ENCODE measurements at places on chromosomes 16 and 17.

DNA sequence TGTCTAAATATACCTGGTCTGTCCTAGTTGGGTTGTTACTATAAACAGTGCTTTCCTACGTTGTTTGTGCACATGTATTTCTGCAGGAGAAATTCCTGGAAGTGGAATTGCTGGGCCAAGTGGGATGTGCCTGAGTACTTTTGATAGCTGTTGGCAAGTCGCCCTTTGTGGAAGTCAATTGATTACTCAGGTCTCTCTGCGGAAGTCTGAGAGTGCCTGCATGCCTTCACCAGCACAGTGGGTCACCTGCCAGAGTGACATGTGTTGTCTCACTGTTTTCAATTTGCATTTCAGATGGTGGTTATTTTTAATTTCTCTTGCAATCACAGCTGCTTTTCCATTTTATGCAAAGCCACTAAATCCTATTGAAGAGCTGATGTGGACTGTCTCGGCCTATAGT, 2.3 kb upstream of the MVD start:
- no peak for DNase-seq

DNA sequence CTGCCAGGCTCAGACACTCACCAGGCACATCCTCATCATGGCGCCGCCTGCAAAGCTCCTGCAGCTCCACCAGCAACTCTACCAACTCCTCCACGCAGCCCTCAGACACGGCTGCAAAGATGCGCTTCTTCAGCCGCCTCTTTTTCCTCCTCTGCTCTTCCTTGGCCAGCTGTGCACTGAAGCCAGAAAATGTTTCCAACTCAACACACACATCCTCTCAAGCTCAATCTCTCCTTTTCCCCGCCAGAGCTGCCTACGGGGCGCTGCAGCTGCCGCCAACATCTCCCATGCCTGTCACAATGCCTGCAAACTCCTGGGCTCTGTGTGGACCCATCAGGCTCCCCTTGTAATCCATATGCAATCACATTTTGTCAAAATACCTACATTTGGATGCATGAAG, 14.2 kb downstream of the TRPV3 start:
- no peak for DNase-seq

GRCh38 chr16:66961914-66962313, 848 bp downstream of the CES3 start:
- DNase-seq = no peak

- no peak for DNase-seq
Observed at GRCh38 chr16:1631931-1632637, 19.9 kb downstream of the CRAMP1 start.

DNA sequence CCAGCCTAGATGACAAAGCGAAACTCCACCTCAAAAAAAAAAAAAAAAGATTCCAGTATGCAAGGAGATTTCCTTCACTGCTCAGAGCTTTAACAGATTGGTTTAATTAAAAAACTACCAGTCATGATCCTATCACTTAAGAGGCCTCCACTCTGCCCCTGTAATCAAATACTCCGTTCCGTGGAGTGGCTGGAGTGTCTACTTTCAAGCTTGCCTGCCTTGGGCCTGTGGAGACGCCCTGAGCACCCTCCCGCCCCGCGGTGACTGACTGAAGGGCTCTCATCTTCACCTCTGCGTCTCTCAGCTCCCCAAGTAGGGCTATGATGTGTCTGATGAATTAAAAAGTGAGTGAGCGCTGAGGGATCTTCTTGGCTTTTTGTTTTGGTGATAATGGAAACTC, 25.3 kb upstream of the TRPV3 start:
- no peak for DNase-seq

DNA sequence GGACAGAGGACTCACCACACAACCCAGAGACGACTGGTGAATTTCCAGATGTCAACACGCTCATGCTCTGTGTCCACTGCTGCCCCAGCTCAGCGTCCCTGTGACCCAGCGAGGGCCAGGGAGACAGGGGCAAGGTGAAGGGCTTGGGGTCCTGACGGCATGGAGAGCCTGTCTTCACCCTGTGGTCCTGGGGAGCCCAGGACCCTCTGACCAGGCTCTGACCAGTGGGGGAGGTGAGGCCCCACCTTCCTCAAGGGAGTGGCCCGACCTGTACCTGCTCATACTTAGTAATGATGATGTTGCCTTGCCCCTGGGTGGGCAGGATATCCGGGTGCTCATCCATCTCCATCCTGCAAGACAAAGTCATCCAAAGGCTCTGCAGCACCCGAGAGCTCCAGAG, 39.8 kb downstream of the TNFRSF13B start:
- no peak for DNase-seq

DNA sequence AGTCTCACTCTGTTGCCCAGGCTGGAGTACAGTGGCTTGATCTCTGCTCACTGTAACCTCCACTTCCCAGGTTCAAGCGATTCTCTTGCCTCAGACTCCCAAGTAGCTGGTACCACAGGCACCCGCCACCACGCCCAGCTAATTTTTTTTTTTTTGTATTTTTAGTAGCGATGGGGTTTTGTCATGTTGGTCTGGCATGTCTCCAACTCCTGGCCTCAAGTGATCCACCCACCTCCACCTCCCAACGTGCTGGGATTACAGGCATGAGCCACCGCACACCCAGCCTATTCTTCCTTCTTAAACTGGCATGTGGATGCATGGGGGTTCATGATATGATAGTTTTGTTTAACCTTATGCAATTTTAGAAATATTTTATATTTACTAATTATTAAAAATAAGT, 39.4 kb upstream of the VWA3A start:
- no peak for DNase-seq

GRCh38 chr17:37691807-37692206, 48.6 kb upstream of the DDX52 start:
- DNase-seq = no peak

GRCh38 chr16:83002351-83003334, 375.9 kb downstream of the CDH13 start:
- no peak for DNase-seq

DNA sequence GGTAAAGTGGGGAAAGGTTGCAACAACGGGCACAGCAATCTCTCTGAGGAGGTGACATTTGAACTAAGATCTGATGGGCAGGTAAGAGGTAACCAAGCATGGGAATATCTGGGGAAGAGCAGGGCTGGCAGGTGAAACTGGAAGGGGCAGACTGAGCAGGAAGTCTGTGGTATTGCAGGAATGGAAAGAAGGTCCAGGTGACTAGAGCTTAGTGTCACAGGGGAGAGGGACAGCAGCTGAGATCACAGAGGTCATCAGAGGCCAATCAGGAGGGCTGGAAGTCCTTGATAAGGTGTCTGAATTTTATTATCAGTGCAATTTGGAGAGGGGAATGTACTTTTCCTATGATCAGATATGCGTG, 73.3 kb upstream of the DHX40 start:
- DNase-seq = no peak

- no peak for DNase-seq
Observed at GRCh38 chr17:15287538-15288267, 22.6 kb upstream of the PMP22 start.

- DNase-seq = no peak
Observed at GRCh38 chr16:75105306-75106061, 11.1 kb downstream of the LDHD start.

DNA sequence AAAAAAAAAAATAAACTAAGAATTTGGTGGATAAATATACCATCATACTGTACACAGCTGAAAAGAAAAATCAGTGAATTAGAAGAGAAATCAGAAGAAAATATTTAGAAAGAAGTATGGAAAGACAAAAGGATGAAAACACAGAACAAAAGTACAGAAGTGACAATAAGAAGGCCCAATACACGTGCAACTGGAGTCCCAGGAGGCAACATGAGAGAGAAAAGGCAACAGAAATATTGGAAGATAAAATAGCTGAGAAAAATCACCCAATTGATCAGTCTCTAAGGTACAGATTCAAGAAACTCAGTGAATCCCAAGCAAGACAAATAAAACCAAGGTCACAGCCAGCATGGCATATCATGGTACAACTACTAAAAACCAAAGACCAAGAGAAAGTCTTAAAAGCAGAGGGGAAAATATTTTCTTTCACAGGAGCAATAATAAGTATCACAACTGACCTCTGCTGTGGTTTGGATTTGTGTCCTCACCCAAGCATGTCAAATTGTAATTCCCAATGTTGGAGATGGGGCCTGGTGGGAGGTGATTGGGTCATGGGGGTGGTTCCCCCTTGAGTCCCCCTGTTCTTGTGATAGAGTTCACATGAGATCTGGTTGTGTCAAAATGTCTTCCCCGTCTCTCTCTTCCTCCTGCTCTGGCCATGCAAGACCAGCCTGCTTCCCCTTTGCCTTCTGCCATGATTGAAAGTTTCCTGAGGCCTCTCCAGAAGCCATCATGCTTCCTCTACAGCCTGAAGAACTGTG, 20.2 kb upstream of the ENGASE start:
- no peak for DNase-seq

- DNase-seq = no peak
Observed at GRCh38 chr16:4697848-4698291, 4.5 kb downstream of the NUDT16L1 start.

DNA sequence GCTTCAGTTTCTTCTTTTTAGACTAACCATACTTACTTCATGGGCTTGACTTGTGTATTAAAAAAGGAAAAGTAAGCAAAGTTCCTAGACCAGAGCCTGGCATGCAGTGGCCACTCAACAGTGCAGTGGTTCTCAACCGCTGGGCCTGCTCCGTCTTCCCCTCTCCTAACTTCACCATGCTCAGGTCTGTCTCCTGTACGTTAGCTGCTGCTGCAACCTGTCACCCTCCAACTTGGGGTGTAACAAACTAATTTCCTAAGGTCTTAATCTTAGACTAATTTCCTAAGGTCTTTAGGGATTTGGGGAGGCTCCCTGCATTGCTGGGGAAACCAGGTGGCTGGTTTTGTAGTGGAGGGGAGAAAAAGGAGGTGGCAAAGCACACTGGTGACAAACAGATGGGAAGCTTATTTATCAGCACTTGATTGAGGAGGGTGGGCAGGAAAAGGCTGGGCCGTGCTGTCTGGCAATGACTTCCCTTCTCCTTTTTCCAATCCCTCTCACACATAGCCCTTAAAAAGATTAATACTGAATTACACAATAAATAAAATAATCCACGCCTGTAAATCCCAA, 2.2 kb upstream of the ARL4D start:
- DNase-seq = no peak

- DNase-seq = no peak
Observed at GRCh38 chr16:83343935-83344366, 463.8 kb upstream of the HSBP1 start.

DNA sequence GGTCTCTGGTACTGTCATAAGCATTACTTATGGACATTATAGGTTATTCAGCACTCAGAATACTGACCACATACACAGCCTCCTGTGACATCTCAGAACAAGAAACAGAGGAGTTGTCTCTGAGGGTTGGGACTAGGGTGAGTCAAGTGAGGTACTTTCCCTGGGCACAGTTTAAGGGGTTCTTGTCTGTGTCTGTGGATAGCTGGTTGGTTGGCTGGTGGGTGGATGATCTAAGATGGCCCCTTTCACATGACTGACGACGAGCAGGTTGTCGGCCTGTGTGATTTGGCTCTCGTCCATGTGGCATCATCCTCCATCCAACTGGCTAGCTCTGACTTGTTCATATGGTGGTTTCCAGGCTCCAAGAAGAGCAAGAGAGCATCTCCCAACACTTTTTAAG, 163.9 kb downstream of the PRKCB start:
- DNase-seq = no peak

- DNase-seq = no peak
Observed at GRCh38 chr17:72726936-72727335, 365.6 kb downstream of the SLC39A11 start.

- DNase-seq = no peak
Observed at GRCh38 chr17:77124192-77124889, 16.4 kb upstream of the SEC14L1 start.

Data from NCI-H1436 (cell line).